CD8-positive, alpha-beta T cell (primary cell): ENCODE measurements at places on chromosomes 5 and 9. TPM values are rescaled to one million over a fixed set of nuclear protein-coding genes. Genes with fewer than 3 reads are reported as not detected.

- DNase-seq, result no peak
These were observed 11.8 kb downstream of the DEPDC1B start for GRCh38 chr5:60687927-60688720.

Gene AGXT2
- not detected for total RNA-seq

Gene HBEGF
- total RNA-seq, result 0.50 TPM

GRCh38 chr5:400282-401145 is 42.5 kb upstream of the EXOC3 start:
- DNase-seq, result no peak

Gene C5orf63
- 4.8 TPM for total RNA-seq

GRCh38 chr9:124580186-124580585 is 73.0 kb upstream of the NR5A1 start:
- no peak for DNase-seq

Gene SPATA31C1
- not detected for total RNA-seq

DNA sequence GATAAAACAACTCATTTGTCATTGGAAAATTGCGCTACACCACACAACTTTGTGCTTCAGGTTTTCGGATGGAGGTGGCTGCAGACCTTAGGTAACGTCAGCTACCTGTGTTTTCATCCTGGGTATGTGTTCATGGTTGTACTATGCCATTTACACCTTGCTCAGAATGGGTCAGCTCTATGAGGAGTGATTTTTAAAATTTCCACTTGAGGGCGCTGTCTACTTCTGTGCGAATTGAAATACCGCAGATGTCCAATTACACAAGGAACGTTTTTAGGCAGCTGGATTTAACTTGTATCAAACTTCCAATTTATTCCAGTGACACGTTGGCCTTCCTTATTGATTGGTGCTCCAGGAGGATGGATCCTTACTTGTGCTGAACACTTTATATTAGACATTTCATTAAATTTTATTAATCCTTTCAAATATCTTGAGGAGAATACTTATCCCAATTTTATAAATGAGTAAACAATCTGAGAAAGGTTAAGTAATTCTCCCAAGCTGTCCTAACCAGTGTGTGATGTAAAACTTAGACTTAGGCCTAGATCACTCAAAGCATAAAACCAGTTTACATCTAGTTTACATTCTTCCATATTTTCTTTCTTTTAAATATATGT is 23.4 kb downstream of the DMRTA1 start:
- DNase-seq, result no peak

Gene TRAF1
- 61.7 TPM for total RNA-seq

- DNase-seq, result no peak
These were observed 1132.6 kb downstream of the MAT2B start for GRCh38 chr5:164637931-164638521.

DNA sequence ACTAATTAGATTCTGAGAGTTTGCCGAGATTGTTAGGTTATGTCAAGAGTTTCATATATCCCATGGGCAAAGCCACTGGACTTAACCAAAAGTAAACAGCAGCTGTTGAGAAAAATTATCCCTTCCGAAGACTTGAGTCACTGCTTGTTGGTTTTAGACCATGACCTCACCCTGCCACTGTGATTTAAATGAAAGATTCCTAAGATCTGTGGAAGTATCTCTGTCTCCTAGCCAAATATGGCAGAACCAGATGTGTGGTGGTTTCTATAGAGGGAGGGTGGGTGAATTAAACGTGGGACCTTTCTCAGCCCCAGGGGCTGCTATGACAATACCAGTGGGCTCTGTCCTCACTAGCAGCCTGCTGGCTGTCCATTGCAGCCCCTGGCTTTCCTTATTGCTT is 19.3 kb downstream of the DMRT3 start:
- no peak for DNase-seq
